ENCODE measurements at places on chromosomes 5 and 9.

DNA sequence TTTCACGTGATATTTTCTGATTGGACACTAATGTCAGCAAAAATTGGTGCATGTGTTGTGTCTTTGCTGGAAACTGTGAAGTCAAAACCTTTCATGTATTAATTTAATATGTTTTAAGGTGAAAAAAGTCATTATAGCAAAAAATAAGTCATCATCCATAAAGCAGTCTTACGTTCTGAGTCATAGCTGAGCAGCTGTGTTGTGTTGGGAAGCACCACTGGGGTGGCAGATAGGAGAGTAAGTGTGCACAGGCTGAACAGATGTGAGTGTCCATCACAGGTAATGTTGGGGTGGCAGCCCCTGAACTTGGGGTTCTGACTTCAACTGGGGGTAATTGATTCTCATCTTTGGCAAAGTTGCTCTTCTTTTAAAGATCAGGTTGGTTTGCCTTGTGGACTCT is 156.8 kb downstream of the NXNL2 start:
- DNase-seq, result no peak

DNA sequence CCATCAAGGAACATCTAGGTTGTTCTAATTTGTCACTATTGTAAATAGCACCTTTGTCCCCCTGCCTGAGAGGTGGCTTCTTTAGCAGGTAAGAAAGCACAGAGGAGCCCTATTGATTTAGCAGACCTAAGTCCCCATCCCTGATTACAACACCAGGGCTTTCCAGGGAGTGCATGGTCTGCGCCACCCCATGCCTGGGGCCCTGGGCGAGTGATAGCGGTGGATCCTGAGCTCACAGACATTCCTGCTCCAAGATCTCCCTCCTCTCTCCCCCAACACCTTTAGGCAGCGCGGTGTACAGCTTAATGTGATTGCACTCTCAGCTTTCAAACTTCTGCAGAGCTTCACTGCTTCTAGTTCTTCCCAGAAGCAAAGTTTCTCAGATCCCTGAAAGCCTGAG is 67.4 kb upstream of the WWC1 start:
- DNase-seq, result no peak

DNA sequence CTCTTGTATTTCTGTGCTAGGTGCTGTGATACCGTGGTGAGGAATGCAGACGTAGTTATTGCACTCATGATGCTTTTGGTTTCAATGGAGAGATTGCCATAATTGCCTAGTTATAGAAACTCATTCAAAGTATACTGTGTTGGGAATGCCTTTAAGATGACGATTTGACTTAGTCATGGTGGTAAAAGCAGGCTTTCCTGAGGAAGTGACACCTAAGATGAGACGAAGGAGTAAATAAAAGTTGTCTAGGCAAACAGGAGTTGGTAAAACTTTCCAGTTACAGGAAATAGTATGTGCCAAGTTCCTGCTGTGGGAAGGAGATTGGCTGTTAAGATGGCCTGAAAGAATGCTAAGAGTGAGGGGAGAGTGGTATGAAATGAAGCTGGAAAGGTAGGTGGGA is 48.1 kb downstream of the FOCAD start:
- no peak for DNase-seq

- DNase-seq, result no peak
Observed at GRCh38 chr9:135295551-135296300, 183.9 kb upstream of the PPP1R26 start.

GRCh38 chr9:133106511-133107244 is 14.4 kb downstream of the RALGDS start:
- DNase-seq, result no peak

- peak; percentile 83 for DNase-seq
Observed at GRCh38 chr9:133149130-133150015, 14.3 kb downstream of the GBGT1 start.

GRCh38 chr9:122005597-122005996 is 87.5 kb downstream of the TTLL11 start:
- DNase-seq, result no peak

GRCh38 chr9:101027236-101027635 is 1.3 kb upstream of the PLPPR1 start:
- no peak for DNase-seq

DNA sequence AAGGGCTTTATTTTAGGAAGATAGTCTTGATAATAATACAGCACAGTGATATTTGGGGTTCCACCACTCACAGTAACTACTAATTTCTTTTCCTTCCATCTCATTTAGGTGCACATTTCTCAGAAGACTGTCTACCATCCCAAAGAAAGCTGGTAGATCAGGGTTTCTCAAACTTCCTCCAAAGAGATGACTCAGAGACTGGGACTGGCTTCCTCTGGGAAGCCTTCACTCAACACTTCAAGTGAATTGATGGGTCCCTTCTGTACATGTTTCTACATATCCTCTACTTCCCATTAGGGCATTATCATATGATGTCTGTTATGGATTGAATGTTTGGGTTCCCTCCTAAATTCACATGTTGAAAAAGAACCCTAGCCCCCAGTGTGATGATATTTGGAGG is 138.5 kb downstream of the SPOCK1 start:
- DNase-seq, result no peak

GRCh38 chr9:113882181-113882580 is 6.1 kb downstream of the ZNF618 start:
- no peak for DNase-seq

DNA sequence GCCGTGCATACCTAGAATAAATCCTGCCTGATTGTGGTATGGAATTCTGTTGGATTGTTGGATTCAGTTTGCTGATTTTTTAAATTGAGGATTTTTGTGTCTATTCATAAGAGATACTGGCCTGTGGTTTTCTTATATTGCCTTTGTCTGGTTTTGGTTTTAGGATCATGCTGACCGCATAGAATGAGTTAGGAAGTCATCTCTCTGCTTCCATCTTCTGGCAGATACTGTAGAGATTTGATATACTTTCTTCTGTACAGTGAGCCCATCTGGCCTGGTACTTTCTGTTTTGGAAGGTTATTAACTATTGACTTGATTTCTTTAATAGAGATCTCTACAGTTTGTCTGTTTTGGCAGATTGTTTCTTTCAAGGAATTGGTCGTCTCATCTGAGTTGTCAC is 14.7 kb downstream of the CEP72 start:
- no peak for DNase-seq

DNA sequence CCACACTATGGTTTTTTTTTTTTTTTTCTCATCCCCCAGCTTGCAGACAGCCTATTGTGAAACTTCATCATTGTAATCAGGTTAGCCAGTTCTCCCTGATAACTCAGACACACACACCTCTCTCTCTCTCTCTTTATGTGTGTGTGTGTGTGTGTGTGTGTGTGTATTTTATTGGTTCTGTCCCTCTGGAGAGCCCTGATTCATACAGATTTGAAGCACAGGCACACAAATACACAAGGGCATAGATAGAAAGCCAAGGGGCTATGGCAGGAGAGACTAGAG is 20.6 kb upstream of the VCAN start:
- no peak for DNase-seq

DNA sequence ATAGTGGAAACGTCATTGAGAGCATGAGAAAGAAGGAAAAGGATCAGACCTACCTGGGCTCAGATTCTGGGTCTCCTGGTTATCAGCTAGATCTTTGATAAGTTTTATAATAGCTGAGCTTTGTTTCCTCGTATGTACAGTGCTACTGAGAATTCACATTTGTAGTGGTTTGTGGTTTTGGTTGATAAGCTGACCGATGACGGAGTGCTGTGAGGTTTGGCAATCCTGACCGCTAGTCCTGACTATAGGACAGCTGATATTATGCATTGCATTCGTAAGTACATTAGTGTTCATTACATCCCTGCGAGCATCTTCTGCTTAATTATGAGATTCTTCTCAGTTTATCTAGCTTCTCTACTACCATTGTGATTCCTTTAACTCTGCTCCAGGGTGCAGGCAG is 190.7 kb upstream of the SLC27A6 start:
- no peak for DNase-seq

- DNase-seq, result peak; percentile 47
Observed at GRCh38 chr9:132241840-132242620, 80.2 kb downstream of the NTNG2 start.

DNA sequence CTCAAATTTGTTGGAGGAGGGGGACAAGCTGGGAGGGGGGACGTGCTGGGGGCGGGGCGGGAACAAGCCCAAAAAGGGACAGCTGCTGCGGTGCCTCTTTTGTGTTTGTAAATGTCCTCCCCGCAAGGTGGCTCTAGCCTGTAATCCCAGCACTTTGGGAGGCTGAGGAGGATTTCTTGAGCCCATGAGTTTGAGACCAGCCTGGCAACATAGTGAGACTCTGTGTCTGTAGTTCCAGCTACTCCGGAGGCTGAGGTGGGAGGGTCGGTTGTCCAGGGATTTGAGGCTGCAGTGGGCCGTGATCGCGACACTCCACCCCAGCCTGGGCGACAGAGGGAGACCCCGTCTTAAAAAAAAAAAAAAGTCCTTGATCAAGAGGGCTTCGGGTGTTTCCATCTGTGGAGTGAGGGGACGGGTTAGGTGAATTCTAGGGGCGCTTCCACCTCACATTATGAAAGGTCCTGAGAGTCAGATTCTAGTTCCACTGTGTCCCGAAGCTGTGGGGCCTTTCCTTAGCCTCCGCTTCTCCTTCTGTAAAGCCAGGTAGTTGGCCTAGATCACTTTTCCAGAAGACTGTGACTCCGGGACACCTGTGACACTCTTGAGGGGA is 779 bp upstream of the CTNNA1 start:
- no peak for DNase-seq

GRCh38 chr5:111641533-111642233 is 115.3 kb downstream of the NREP start:
- no peak for DNase-seq

DNA sequence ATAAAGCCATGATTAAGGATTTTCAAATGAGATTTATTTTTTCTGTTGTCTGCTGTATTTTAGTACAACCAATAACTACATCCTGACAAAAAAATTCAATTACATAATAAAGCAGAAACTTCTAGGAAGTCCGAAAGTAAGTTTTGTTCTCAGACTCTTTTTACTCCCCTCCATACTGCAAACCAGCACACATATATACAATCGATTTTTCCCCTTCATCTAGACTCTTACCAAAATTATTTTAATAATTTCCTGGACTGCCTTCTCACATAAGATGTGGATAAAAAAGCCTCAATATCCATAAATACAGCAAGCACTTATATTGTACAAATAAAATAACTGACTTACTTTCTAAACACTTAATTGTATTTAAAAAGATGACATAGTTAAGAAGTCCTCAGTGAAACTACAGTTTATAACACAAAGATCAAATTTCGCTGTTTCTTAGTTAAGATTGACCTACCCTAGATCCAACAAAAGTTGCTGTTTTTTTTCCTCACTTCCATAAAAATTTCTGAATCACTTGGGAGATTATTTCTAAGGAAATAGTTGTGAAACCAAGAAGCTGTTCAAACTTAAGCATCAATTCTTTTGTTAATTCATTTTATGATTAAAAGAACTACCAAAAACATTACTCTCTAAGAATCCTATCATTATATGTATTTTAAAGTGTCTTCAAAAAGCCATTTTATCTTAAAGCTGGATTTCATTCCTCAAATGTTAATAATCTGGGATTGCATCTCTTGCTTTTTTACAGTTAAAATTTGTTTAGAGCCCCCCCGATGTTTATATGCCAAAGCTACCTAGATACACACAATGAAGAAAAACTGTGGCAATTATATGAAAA is 74.7 kb upstream of the IFNE start:
- DNase-seq, result no peak

DNA sequence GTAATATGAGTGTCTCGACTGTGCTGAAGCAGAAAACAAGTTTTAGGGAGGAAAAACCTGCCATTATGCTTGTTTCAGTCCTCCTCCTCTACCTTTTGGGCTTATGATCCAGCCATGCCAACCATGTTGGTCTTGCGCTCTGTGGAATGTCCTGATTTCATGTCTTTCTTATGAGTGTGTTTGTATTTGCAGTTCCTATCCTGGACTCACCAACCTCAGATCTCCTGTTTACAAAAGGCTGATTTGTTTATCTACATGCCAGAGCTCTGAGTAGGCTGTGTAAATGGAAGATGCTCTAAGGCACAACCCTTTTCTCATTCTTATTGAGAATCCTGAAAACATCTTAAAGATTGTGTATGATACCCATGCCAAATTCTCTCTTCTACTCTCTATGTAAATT is 138.6 kb downstream of the ARHGEF28 start:
- no peak for DNase-seq

DNA sequence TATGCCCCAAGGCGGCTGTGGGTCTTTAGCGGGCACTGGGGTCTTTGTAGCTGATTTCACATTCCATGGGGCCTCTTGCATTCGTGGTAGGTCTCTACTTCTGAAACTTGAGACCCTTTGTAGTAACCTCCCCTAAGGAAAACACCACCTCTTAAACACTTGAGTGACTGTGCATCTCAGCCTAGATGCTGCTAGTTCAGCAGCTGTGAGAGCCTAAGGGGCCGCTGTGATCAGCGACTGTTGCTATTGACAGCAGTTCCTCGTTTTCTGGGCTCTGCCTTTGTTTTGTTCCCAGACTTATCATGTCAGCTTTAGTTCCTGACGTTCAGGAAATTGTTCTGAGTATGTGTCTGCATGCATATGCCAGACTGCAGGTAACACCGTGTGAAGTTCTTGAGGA is 171.2 kb downstream of the HSPA4 start:
- DNase-seq, result no peak

- no peak for DNase-seq
Observed at GRCh38 chr5:154795235-154795596, 40.0 kb downstream of the LARP1 start.

GRCh38 chr9:99720455-99721050 is 101.1 kb upstream of the NR4A3 start:
- no peak for DNase-seq

GRCh38 chr5:112921026-112921832 is 798 bp downstream of the REEP5 start:
- peak; percentile 64 for DNase-seq

GRCh38 chr9:105220451-105220850 is 24.0 kb upstream of the SLC44A1 start:
- no peak for DNase-seq
